ENCODE measurements at places on chromosomes 3 and 15. TPM values are rescaled to one million over a fixed set of nuclear protein-coding genes. Genes with fewer than 3 reads are reported as not detected.

Gene PRKCI
- total RNA-seq: 41.8 TPM

- DNase-seq: no peak
These were observed 47.2 kb downstream of the CCDC12 start for GRCh38 chr3:46929324-46929723.

DNA sequence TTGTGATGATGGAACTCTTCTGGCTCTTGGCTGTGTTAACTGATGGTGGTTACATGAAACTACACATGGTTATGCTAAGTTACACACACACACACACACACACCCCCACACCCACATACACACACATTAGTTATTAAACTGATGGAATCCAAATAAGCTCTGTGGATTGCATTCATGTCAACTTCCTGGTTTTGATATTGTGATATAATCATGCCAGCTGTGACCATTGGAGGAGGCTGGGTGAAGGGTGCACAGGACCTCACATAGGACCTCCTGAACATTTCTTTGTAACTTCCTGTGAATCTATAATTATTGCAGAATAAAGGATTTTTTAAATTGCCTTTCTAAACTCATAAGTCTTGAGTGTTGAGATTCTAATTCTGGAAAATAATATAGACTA lies 58.9 kb upstream of the LIMD1 start:
- DNase-seq: no peak

GRCh38 chr3:138114431-138114918 lies 933 bp downstream of the DZIP1L start:
- DNase-seq: peak; percentile 56
